Activated T-cell treated with anti-CD3 and anti-CD28 coated beads, Interleukin-2, amount 50 U/mL, for 72 hours (primary cell): ENCODE measurements at places on chromosomes 7 and 10.

DNA sequence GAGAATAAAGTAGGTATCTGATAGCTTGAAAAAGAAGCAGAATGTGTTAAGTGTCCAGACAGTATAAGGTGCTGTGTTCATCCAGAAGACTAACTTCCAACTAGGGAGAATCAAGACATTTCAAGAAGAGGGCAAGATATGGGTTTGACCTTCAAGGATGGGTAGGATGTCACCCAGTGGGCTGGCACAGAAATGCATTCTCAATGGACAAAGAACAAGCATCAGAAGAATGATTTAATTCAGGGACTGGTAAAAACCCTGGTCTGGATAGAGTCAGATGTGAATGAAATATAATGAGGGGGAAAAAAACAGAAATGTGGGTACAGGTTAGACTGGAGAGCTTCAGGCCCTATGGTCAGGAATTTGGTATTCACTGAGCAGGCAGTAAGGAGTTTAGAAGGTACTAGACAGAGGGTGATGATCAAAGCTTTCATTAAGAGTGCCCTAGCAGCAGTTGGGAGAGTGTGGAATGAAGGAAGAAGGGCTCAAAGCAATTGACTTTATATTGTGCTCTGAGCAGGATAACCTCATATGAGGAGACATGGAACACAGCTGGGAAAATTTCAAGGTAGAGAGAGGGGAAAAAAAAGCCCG lies 180.7 kb upstream of the ANK3 start:
- no peak for DNase-seq

DNA sequence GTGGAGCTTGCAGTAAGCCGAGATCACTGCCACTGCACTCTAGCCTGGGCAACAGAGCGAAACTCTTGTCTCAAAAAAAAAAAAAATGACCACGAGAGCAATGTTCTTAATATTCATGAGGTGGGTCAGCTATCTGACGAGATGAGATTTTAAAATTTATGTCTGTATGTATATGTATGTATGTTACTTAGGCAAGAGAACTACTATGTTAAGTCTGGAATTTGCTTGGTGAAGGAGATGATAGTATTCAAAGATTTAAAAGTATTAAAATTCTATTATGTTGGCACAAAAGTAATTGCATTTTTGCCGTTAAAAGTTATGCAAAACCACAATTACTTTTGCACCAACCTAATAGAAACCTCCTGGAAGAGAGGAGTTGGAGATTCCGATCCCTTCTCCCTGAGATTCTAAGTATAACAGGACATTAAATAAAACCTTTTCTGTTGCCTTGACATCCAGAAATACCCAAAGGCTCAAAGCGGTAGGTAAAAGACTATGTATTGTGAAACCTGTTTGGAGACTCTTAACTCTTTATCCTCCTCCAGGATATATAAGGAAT lies 114.3 kb upstream of the TNS3 start:
- no peak for DNase-seq

DNA sequence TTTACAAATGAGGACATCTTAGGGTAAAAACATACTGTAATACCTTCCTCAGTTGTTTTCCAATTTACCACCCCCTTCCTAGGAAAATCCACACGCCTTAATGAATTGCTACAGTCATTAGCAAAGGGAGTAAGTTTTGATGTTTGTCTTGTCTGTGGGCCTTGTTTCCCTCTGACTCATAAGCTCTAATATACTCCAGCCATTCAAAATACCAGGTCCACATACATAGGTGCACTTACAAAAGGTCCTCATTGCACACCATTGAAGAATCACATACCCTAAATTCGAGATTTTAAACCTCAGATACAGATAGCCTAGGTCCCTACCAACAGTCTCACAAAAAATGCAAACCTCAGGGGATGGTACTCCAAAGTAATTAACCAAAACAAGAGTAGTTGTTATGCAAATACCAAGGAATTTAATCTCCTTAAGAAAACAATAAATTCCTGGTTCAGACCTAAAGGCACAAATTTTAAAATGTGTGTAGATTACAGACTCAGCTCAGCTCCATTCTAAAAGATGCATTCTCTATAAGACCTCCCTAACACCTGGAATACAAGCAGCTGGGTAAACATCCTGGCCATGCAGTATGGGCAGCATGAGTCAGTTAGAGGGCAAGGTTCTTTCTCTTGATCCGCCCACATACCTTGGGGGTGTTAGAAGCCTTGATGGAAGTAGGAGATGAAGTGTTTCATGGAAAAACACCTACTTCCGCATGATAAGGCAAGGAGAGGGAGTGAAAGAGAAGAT lies 3.0 kb upstream of the LIPK start:
- DNase-seq, result no peak

- no peak for DNase-seq
These were observed 97.9 kb upstream of the KLF14 start for GRCh38 chr7:130831817-130832481.

GRCh38 chr7:130149281-130150139 lies 55.7 kb downstream of the TMEM209 start:
- no peak for DNase-seq

DNA sequence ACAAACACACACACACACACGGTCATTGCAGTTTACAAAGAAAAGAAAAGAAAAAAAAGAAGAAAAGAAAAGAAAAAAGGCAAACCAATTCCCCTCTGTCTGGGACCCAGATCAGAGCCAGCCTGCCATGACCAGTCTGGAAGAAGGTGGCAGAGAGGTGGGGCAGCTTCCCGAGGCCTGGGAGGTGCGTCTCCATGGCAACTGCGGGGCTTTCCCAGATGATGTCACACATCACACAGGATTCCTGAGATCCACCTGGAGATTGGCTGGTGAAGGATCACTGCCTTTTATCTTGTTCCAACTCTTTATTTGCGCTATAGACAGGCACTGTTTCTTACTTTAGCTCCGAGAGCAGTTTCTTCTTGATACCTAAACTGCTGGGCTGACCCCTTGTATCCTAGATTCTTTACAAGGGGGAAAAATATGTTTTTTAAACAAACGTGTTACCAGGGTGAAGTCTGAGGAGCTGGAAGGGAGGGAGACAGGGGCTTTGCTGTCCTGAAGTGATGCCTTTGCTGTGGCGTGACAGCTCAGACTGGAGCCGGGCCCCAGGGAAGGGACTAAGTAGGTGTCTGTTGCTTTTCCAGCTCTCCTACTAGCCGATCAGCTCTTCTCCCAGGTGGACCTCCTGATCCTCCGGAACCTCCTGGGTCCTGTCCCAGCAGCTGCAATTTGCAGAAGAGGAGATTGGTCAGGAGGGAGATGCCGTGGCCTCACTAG lies 298.5 kb downstream of the KLF6 start:
- no peak for DNase-seq

DNA sequence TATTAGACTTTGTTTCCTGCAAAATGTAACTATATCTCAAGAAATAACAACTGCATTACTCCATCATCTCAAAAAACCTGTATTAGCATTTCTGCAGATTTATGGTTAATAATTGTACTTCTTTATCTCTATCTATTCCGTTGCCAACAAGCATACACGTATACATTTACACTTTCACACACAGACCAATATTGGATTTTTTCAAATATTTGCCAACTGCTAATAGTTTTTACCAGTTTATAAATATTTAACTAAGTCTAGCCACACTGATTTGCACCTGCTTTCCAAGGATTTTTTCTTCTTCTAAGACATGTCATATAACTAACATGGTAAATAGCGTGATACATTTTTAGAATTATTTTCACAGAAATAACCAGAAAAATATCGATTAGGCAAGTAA lies 12.2 kb downstream of the LRRN3 start:
- no peak for DNase-seq

DNA sequence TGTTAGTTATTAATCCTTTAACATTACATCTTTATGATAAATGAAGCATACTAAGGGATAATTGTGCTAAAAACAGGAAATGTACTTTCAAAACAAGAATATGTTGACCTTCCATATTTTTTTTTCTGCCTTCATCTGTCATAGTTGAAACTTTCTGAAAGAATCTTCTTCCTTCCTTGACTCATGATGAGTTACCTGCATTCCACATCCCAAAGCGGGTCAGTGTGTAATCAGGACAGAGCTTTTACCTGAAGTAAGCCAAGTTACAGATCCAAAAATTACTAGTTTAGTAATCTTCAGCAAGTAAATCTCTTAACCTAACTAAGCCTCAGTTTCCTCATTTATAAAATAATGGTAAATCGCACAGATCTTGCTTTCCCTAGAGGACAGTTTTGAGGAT lies 13.4 kb upstream of the ARL4A start:
- DNase-seq, result no peak

DNA sequence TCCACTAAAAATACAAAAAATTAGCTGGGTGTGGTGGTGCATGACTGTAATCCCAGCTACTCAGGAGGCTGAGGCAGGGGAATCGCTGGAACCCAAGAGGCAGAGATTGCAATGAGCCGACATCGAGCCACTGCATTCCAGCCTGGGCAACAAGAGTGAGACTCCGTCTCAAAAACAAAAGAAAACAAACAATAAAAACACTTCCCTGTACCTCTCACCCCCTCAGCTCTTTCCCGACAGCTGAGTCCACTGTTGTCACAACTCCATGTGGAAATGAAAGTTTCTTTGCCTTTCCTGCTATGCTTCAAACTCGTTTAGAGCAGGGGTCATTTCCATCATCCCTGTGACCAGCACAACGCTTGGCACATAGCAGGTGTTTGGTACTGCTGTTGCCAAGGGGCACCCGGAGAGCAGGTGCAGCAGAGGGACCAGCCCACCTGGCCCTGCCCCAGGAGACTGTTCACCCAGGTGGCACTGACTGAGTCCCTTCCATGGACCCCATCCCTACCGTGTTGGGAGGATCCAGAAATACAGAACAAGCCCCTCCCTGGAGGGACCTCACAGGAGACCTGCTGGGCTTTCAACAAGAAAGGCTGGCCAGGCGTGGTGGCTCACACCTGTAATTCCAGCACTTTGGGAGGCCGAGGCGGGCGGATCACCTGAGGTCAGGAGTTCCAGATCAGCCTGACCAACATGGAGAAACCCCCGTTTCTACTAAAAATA lies 4.9 kb downstream of the TMEM130 start:
- DNase-seq, result no peak

DNA sequence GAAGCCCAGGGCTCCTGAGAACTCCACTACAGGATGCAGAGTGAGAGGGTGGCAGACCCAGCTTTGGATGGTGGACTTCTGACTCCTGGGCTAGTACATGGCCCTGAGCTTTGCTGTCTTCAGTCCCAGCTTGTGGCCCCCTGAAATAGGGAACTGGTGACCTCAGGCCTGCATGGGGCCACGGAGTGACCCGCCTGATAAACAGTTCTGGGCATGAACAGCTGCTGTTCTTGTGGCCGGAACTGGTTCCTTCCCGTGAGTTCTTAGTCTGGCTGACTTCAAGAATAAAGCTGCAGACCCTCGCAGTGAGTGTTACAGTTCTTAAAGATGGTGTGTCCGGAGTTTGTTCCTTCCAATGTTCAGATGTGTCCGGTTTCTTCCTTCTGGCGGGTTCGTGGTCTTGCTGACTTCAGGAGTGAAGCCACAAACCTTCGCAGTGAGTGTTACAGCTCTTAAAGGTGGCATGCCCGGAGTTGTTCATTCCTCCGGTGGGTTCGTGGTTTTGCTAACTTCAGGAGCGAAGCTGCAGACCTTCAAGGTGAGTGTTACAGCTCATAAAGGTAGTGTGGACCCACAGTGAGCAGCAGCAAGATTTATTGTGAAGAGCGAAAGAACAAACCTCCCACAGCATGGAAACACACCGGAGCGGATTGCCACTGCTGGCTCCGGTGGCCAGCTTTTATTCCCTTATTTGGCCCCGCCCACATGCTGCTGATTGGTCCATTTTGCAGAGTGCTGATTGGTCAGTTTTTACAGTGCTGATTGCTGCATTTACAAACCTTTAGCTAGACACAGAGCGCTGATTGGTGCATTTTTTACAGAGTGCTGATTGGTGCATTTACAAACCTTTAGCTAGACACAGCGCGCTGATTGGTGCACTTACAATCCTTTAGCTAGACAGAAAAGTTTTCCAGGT lies 268.0 kb downstream of the ZEB1 start:
- no peak for DNase-seq

DNA sequence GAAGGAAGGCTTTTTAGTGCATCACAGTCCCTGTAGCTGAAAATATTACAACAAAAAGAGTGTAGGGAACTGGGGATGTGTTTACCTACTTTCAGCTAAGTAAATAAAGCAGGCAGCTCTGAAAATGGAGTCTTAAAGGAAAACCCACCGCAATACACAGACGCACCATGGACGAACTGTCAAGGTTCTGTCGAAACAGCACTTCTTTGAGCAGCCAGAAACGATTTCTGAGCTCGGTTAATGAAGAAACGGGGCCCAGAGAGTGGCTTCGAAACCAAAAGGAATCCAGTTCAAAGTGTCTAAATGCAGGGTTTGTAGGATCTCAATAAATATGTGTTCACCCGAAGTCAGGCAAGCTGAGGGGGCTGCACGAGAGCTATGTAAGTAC lies 275.4 kb upstream of the NEBL start:
- no peak for DNase-seq
